ENCODE measurements at places on chromosomes 5 and 9. TPM values are rescaled to one million over a fixed set of nuclear protein-coding genes. Genes with fewer than 3 reads are reported as not detected.

The GLDC gene
- 0.81 TPM for total RNA-seq

The PLGRKT gene
- total RNA-seq, result 3.1 TPM

DNA sequence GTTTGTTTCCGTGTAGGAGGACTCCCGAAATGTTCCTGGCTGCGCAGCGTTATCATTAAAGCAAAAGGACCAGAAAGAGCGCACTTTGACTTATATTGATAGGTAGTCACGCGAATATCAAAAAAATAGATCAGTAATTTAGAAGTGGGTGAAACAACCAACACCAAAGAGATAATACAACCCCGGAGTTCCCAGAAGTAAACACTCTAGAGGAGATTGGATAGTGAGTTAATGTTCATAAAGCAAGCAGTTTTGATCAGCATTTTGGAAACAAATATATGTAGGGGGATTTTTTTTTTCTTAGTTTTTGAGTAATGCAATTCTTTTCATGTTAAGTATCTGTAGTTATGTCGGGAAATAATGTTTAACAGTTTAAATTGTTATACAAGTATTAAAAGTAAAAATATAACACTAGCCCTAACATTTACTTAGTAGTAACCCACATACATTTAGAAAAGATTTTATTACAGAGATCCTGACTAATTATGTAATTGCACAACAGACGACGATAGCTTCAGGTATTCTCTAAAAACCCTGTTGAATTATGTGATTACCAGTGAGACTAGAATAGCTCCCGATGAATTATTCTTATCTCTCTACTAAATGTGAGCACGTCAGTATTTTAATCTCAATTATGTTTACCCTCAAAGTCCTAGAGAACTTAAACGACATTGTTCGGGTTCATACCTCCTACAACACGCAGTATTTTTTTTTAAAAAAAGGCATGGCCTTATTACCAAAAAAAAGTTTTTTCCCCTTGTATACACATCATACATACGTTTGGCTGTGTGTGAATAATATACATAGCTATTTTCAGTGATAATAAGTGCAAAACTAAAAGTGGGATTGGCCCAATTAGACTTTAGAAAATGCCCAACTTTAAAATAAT lies 9.4 kb upstream of the NFIB start:
- DNase-seq, result no peak
- H3K4me1 ChIP-seq, result peaks cover 44% of the 10 kb centered on the region
- H3K27me3 ChIP-seq, result no peaks in the 10 kb centered on the region
- peak overlapping the region; percentile 92 for H3K27ac ChIP-seq

GRCh38 chr5:172990776-172991175 lies 7.2 kb downstream of the ATP6V0E1 start:
- peaks cover 8% of the 10 kb centered on the region for H3K4me1 ChIP-seq
- no peak for DNase-seq
- no peak overlapping the region for H3K4me3 ChIP-seq

DNA sequence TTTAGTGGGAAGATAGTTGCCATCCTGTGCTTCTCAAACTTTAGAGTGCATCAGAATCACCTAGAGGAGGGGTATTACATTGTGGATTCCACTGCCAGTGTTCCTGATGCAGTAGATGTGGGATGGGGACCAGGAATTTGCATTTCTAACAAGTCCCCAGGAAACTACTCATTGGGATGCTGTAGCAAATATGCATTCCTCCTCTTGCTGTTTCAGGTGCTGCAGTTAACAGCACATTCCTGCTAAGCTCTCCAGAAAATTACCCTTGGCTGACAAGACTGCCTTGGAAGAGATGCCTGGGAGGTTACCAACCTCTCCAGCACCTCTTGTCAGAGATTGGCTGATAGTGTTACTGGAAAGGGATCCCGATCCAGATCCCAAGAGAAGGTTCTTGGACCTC lies 270.5 kb downstream of the OSTF1 start:
- H3K4me3 ChIP-seq, result no peak overlapping the region
- H3K4me1 ChIP-seq, result no peaks in the 10 kb centered on the region
- H3K27me3 ChIP-seq, result no peaks in the 10 kb centered on the region
- DNase-seq, result no peak
